ENCODE measurements at places on chromosomes 1 and 21. TPM values are rescaled to one million over a fixed set of nuclear protein-coding genes. Genes with fewer than 3 reads are reported as not detected.

The LCE3E gene
- polyA plus RNA-seq = not detected

The USP25 gene
- polyA plus RNA-seq = 51.7 TPM

The HSD3B2 gene
- not detected for polyA plus RNA-seq

The LCE1C gene
- polyA plus RNA-seq = not detected

The CFAP74 gene
- 0.07 TPM for polyA plus RNA-seq

The GSTM1 gene
- polyA plus RNA-seq = 59.1 TPM

The TNFRSF9 gene
- polyA plus RNA-seq = 0.20 TPM

The ALPL gene
- polyA plus RNA-seq = 3.9 TPM

The C2CD2 gene
- polyA plus RNA-seq = 7.8 TPM

GRCh38 chr1:225987491-225988316 lies 11.4 kb downstream of the SDE2 start:
- DNase-seq = peak; percentile 61

DNA sequence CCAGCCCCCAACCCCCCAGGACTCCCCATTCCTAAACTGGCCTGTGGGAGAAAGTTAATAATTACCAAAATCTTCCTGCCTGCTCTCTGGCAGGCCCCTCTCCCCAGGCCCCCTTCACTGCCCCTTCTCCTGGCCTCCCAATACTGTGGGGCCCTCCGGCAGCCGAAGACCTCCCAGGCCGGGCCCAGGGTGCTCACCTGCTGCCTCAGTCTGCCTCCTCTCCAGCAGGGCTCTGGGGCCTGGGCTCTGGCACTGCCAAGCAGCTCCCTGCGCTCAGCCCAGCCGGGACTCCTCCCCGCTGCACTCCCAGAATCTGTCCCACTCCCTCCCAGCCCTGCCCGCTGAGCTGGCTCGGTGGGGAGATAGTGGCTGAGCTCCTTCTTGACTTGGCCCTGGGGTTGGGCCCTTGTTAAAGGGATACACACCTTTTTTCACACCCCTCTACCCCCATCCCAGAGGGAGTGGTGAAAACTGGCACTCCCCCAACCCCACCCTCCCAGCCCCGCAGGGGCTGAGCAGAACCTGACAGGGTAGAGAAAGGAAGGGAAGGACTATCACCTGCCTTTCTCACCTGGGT lies at the start of gene S100A16:
Gene S100A16 (minus strand): TSS at position 383 of the 577 bp plus-strand sequence. CDS start 4,986 bp downstream, outside the sequence.
- DNase-seq = no peak

DNA sequence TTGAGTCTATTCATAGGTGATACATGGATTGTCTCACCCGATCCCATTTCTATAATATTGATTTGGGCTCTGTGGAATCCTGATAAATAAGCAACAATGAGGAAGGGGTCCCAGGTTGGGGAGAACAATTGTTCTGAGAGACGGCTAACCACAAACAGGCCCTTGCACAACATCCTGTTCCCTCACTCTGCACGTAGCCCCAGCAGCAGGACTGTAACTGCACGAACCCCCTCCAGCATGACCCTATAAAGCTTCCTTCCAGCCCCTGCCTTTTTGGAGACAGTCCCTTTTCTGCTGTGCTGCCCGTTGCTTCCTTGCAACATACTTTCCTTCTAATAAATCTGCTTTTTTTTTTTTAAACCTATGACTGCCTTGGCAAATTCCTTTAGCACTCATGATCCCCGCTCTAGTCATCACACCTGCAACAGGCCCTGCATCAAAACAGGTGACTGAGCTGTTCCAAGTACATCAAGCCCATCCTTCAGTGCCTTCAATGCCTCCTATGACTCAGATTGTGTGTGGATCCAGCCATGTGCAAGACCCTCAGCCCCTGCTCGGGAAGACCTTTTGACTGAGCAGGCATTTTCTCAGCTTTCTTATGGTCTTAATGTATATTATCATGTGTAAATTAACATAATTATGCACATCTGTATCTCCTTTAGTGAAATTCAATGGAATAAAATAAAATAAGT lies 63.7 kb upstream of the B3GALNT2 start:
- peak; percentile 3 for DNase-seq

DNA sequence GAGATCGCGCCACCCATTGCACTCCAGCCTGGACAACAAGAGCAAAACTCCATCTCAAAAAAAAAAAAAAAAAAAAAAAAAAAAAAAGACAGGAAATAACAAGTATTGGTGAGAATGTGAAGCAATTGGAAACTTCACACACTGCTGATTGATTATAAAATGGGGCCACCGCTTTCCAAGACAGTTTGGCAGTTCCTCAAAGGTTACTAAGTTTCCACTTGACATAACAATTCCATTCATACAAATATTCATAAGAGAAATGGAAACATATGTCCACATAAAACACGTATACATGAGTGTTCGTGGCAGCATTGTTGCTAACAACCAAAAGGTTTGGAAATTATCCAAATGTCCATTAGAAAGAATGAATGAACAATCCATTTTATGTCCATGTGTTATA lies 26.3 kb downstream of the USP24 start:
- peak; percentile 12 for DNase-seq

- DNase-seq = no peak
Measured at GRCh38 chr1:244391761-244392160, 59.9 kb downstream of the ADSS2 start.

- peak; percentile 69 for DNase-seq
Measured at GRCh38 chr1:174990382-174990999, 9.3 kb upstream of the CACYBP start.

GRCh38 chr1:184954232-184954995 lies 19.9 kb downstream of the NIBAN1 start:
- no peak for DNase-seq

GRCh38 chr1:71956613-71957285 lies 325.6 kb downstream of the NEGR1 start:
- DNase-seq = no peak

DNA sequence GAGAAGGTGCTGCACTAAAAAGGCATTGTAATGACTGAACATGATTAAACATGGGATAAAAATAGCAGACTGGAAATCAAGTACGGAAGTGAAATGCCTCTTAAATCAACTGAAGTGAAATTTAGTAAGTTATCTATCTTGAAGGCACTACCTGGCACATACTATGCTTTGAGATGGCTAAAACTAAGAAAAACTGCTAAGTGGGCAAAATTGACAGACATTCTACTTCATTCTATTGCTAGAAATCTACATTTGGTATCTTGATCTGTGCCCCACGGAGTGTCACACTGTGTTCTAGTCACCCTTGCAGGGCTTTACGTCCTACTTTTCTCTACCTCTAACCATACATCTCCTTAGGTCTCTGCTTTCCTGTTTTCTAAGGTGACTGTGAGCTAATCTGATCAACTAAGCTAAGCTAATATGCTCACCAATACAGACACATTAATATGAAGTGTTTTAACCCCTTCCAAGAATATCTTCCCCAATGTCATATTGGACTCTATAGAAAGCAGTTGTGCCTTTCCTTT lies 4.1 kb downstream of the PDC start:
- no peak for DNase-seq

- no peak for DNase-seq
Measured at GRCh38 chr1:114336360-114336759, 174.6 kb downstream of the TRIM33 start.

DNA sequence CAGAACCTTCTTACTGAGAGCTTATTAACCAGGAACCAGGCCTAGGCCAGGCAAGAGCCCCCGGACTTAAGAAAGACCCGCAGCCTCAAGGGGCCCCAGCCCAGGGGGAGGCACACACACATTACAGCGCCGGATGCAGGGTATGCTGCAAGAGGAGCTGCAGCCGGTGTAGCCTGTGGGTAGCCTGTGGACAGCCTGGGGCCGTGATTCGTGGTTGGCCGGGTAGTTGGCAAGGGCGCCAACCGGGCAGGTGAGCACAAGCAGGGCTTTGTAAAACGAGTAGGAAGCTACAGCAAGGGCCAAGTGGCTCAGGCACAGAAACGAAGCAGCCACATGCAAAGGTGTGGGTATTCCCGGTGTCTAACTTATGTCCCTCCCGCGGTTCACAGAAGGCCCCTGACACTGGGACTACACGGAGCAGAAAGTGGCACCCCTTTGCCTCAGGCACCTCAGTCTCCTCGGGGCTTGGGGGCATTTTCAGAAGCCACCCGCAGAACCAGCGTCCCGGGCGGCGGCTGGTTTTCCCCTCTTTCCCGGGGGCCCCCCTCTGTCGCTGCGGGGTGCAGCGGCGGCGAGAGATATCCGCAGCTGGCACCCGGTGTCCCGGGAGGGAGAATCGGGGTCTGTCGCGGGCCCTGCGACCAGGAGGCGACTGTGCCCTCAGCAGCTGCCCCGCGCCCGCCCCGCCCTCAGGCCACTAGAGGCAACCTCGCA lies 40.8 kb downstream of the KIAA1614 start:
- DNase-seq = peak; percentile 54

GRCh38 chr1:59601041-59601441 lies 213.7 kb upstream of the HOOK1 start:
- no peak for DNase-seq

DNA sequence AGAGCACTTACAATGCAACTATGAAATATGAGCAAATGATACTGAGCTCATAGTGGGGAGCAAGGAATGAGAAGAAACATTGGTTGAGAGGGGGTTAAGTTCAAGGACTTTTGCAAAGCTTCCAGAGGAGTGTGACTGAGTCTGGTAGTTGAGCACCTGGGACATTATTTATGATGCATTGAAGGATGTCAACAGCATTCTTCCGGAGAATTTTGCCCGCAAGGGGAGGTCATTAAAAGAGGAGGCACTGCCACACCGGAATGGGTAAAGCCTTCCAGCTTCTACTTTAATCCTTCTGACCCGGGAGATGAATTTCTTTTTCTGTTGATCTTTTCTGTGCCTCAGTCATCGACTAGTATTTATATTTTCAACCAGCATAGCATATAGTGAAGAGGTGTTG lies 208.4 kb upstream of the CAMK1G start:
- no peak for DNase-seq

GRCh38 chr1:157955221-157955620 lies 38.2 kb upstream of the KIRREL1 start:
- DNase-seq = no peak

GRCh38 chr1:54163573-54163972 lies 10.8 kb upstream of the CDCP2 start:
- DNase-seq = no peak

DNA sequence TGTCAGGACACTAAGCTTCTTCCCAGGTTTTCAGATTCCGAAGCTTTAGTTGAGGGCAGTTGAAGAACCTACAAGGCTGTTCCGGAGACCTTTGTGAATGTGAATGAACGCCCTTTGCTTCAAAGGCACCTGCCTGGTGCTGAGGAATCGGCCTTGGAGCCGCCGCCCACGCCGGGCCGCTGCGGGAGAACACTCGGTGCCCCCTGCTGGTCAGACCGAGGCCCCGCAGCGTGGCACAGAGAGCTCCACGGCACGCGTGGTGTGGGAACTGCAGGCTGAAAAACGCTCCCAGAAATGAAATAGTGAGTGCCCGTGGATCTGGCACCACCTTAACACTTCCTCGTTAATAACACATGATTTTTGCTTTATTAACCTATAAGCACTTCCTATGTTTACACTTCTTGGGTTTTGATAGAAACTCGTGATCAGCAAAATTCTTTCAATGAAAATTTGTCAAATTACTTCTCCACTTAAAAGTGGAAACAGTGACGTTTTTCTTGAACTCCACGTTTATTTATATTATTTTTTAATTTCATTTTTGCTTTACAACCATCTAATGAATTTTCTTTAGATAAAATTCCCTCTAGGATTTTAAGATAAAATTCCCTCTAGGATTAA lies 460.6 kb downstream of the DSCAM start:
- DNase-seq = peak; percentile 32

GRCh38 chr21:34761758-34762330 lies 93.0 kb downstream of the CLIC6 start:
- no peak for DNase-seq

GRCh38 chr21:41561701-41562100 lies 53.7 kb upstream of the TMPRSS2 start:
- no peak for DNase-seq

GRCh38 chr1:85894651-85895050 lies 186.4 kb upstream of the ZNHIT6 start:
- peak; percentile 76 for DNase-seq

DNA sequence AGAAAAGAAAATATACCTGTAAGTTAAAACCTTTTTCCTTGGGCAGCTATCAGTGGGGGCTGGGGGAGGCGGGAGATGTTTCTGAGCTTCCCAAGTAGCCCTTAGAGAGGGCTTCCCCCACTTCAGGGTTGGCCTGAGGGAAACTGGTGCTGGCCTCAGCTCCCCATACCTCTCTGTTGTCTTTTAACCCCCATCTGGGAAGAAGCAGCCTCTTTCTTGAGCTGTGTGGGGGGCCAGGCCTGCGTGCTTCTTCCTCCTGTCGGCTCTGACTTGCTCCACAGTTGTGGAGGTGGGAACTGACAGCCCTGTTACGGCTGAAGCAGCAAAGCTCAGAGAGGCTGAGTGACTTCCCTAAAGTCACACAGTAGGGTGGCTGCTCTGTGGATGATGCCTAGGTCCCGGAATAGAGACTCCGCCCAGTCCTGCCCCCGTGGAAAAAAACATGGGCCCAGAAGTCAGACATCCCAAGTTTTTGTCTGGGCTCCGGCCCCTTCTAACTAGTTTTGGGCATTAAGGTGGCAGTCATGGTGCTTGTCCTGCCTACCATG lies 55.2 kb downstream of the ATP5PO start:
- DNase-seq = no peak

- DNase-seq = no peak
Measured at GRCh38 chr1:229048896-229049295, 222.0 kb upstream of the RAB4A start.
